ENCODE measurements at places on chromosomes 7 and 10.

DNA sequence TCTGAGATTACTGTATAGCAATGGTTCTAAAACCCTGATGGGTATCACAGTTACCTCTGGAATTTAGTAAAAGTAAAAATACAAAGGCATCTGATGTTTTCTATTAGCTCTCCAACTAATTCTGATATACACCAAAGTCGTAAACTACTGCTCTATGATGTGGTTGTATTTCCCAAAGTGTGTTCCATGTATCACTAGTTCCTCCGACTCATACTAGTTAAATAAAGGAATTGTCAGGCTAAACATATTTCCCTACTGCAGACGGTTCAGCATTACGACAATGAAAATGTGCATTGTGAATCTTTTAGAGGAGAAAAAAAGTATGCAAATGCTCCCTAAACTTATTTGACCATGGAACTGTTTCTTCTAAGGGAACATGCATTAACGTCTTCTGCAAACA lies 38.9 kb downstream of the ZNF365 start:
- DNase-seq = no peak

DNA sequence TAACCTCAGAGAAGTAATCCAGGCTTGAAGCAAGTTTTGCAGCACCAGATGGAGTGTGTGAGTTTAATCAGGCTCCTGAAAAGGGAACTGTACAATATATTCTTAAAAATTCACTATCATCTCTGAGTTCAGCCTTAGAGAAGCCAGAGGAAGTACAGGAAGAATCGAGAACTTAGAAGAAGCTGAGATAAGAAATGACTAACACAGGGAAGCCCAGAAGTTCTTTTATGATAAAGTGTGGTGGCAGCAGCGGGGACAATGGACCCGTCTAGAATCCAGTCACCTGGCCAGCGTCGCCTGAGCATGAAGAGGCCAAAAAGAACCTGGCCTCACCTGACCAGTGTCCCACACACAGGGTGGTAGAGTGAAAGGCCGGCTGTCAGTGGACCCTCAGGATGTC lies 161.0 kb downstream of the USP6NL start:
- peak; percentile 37 for DNase-seq

DNA sequence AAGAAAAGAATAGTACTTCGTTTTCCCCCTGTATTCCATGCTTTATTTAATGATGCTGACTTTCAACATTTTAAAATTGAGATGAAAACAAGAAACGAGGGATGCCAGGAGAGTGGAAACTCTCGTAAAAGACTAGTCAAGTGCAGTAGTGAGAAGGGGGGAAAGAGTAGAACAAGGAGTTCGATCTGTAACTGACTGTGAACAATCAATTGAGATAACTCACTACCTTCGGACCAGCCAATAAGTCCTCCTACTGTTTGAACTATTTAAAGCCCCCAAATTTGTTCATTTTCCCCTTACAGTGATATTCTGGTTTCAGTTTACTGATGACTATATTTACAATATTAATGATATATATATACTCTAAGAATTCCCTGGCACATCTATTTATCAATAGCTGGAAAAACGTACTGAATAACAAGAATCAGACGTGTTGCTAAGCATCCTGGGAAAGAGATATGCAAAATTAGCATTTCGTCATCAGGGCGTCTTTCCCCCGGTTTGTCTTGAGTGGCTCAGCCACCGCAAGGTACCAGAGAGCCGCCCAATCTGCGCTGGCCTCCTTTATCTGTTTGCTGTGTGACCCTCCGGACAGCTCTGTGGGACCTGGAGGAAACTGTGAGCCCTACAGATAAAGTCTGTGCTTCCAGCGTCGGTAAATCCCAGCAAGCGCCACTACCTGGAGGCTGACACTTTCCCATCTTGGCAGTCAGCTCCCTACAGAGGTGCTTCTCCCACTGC lies 41.1 kb downstream of the PDIA4 start:
- peak; percentile 81 for DNase-seq

DNA sequence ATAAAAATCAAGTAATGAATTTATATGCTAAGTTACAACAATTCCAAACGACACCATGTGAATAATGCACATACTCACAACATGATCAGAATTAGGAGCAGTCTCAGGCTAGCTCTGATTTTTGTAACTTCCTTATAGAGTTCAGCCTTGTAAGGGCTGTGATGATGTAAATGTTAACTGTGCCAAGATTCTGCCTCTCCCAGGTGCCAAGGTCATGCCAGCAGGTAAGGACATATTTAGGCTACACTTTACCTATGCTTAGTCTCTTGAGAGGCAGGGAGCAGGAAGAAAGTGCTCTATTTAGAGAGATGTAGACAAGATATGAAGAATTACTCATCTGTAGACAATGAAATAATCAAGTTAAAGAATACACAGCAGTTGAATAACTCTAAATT lies 53.6 kb upstream of the AGR3 start:
- DNase-seq = no peak

DNA sequence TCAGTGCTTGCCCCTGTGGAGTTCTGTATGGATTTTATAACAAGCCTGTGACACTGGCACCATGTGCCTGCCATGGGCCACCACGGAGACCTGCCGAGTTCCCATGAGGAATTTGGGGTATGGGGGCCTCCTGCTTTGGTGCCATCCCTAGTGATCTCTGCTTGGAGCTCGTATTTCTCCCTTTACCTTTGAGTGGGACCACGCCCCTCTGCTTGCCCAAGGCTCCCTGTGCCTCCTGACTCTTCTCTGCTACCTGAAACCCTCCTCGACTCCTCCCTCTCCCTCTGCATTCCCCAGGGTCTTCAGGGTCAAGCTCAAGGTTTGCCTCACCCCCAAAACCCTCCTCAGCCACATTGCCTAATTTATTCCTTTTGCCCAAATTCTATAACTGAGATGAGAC lies 225.0 kb downstream of the BUB3 start:
- DNase-seq = no peak

GRCh38 chr10:11825796-11826414 lies 2.7 kb downstream of the PROSER2 start:
- DNase-seq = no peak

DNA sequence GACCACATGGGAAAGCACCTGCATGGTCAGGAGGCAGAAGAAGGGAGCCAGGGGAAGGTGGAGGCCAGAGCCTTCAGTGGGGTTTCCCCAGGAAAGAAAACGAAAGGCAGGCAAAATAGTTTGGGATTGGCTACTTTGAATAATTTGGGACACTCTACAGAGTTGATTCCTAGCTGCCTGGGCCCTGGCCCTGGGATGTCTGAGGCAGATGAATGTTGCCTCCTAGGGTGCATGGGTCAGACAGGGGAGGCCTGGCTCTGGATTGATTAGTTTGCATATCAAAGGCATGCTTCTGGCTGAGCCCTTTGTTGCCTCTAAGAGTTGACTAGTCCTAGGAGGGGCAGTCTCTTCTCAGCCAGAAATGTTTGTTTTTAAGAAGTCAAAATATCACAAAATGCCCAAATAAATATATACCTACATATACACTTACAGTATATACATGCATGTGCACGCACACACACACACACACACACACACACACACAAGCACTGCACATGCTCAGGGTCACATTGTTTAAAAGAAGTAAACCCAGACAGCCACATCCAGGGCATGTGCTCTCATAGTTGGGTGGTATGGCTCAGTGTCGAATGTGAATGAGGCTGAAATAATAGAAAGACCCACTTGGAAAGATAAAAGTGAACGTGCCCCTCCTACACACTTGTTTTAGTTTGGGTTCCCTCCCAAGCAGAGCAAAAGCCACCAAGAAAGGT lies 184.2 kb downstream of the GPAM start:
- no peak for DNase-seq

All from type B pancreatic cell (in vitro differentiated cells).